ENCODE measurements at places on chromosomes 4 and X. TPM values are rescaled to one million over a fixed set of nuclear protein-coding genes. Genes with fewer than 3 reads are reported as not detected.
A peak's percentile ranks its signal among the peaks of the same experiment; 100 is the strongest.

MND1 gene
- 5.8 TPM for total RNA-seq

GLOD5 gene
- not detected for total RNA-seq

SPP1 gene
- total RNA-seq, result 0.26 TPM

USP17L26 gene
- not detected for total RNA-seq

- DNase-seq, result peak; percentile 53
Observed at GRCh38 chr4:186789651-186790050, 66.0 kb upstream of the FAT1 start.

Data from fibroblast of lung (primary cell).